ENCODE measurements at places on chromosomes 2 and 18.
A peak's percentile ranks its signal among the peaks of the same experiment; 100 is the strongest.

GRCh38 chr2:143730155-143730952 lies 601.1 kb downstream of the ARHGAP15 start:
- DNase-seq: no peak

DNA sequence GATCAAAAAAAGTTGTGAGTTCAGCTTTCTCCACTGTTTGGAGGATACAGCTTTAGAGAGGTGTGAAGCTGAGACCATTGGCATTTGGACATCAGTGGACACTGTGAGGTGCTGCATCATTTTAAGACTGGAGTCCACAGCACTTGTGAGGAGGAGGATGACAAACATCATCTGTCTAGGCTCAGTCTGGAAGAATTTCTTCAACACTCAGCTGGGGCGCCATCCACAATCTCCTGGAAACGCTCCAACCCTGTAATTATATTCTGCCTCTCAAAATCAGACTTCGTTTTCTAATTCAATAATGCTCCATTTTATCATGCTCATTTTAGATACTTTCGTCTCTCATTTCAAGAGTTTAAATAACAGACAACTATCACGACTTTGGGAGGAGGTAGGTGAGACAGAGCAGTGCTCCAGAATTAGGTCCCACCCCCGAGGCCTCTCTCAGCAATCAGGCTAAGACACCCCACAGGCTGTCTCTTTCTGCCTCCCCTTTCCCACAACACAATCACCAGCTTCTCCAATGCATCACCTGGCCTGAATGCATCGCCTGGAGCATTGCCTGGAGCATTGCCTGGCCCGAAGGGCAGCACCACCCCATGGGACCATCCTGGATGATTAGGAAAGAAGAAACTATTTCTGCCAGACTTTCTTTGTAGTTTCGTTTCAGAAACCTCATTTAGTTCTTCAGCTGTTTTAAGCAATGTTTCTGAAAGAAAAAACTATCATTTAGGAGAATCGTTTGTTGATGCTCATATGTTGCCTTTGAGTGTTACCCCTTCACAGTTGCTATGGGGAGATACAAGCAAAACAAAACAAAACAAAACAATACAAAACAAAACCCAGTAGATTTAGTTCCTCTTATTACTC lies 37.0 kb upstream of the DPP10 start:
- DNase-seq: no peak

- no peak for DNase-seq
These were observed 9.4 kb downstream of the ABCG8 start for GRCh38 chr2:43848214-43848613.

DNA sequence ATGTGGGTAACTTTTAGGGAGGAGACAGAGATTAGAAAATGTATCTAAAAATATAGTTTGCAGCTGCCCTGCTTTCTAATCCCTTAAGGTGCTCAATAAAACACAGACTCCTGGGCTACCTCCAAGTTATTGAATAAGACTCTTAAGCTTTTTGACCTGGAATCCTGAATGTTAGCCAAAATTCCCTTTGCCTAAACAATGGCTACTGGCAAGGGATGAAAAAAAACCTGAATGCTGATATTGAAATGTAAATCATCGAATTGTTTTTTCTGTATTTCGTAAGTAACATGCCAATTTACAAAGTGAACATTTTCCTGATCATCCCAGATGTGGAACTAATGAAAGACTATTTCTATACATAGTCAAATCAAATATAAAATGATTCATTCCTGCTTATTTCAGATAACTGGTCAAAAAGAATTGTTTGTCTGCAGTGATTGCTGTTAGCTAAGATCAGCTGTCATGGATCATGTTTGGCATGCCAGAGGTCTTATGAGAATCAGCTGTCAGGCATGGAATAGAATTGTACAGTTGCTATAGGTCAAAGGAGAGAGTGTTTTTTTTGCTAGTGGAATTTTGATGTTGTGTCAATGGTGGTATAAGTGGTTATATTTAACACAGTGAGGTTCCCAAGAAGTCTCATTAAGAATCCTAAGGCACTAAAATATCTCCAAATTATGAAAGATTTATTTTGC lies 363.6 kb upstream of the CWC22 start:
- DNase-seq: no peak

DNA sequence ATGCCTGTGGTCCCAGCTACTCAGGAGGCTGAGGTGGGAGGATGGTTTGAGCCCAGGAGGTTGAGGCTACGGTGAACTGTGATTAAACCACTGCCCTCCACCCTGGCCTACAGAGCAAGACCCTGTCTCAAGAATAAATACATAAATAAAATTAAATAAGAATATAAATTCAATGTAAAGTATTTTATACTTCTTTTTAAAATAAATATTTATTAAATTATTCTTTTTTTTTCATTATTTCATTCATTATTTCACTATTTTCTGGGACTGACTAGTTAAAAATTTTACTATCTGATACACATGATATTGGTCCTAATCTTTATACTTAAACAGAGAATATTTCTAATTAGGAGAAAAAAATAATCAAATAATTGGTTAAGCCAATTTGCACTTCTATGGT lies 917.6 kb downstream of the ERBB4 start:
- DNase-seq: no peak

DNA sequence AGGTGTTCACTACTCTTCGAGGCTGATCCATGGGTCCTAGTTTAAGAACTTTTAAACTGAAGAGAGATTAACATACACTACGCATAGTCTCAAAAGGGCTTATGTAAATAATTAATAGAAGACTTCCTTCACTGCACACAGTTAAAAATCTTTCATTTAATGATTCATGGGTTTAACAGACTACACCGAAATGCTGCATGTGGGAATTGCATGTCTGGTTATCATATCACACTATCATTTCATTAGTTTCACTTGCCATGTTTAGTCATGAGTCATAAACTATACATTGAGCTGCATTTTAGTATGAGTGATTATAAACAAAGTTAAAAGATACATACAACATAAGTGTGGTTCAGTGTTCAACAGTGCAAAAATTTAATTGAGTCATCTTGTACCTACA lies 31.2 kb downstream of the GLS start:
- no peak for DNase-seq

- DNase-seq: no peak
These were observed 30.2 kb downstream of the CAPN13 start for GRCh38 chr2:30776831-30777635.

DNA sequence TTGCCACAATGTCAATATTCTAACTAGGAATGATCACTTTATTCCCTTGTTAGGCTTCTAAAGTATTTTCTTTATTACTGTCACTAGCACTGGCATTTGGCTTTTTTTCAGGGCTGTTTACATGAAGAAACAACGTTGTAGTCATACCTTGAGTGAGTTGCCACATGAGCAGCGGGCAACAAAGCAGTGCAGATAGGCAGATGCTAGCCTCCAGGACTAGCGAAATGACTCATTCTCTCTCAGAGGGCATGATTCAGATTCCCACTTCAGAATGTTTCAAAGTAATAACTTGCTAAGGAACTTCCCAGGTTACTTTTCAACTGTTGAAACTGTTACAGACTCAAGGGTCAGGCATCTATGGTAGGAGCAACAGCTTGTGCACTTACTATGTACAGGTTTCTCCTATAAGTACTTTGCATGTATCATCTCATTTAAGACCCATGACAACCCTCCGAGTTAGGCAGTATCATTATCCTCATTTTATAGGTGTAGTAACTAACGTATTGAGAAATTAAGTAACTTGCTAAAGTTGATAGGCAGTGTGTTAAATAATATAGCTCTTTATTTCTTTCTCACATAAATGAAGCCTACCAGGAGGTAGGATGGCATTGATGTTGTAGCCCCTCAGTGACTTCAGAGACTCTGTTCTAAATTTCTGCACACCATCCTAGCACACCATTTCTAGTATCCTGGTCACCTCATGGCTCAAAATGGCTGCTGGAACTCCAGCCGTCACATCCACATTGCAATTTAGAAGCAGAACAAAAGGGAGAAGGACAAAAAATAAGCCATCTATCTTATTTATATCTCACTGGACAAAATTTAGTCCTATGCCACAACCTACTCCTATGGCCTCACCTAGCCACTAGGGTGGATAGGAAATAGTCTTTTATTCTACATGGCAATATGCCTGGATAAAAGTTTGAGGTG lies 83.3 kb downstream of the ICOS start:
- DNase-seq: no peak

DNA sequence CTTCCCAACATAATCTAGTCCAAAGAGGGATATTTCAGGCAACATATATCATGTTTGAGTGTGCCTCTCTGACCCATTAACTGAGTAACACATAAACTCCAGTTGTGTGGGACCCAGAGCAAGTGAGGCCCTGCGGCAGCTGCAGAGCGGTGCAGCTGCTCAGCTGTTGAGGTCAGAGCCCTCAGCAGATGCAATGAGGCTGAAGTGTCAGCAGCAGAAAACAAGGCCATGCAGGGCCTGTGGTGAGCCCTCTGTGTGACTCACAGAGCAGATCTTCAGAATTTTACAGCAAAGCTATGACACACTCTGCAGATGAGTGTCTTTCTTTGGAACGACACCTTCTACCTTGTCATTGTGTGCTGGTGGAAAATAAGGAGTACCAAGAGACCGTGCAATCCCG lies 168.5 kb downstream of the CBLN2 start:
- no peak for DNase-seq

GRCh38 chr2:120241684-120242083 lies 11.0 kb upstream of the RALB start:
- DNase-seq: no peak

- no peak for DNase-seq
These were observed 106.9 kb downstream of the B3GNT2 start for GRCh38 chr2:62302631-62303435.

GRCh38 chr18:57429167-57430078 lies 5.8 kb upstream of the ONECUT2 start:
- DNase-seq: no peak

DNA sequence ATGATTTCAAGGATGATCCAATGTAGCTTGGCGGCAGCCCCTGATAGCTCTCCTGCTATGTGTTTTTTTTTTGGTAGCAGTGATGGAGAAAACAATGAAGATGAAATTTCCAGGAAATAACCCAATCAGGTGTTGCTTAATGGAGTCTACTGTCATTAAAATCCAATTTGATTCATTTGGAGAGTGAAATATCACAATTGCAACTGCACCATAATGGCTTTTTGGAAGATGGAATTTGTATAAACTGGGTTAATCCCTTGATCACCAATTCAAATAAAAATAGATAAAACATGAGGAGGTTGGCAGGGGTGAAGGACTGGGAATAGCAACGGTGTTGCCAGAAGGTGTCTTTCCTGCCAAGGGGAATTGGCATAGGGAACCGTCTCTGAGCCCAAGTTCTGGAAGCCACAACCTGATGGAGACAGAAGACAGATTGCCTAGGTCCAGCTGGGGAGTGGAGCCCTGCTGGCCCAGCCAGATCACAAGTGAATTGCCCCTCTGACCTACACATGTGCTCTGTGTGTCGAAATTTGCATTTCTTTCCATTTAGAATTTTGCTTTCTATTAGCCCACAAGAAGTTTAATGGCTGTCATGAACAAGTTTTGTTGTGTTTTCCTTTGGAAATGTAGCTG lies 170.3 kb upstream of the SPRED2 start:
- no peak for DNase-seq

GRCh38 chr2:111071600-111072171 lies 49.0 kb upstream of the BCL2L11 start:
- DNase-seq: no peak

- no peak for DNase-seq
These were observed 618.6 kb downstream of the ZEB2 start for GRCh38 chr2:143901185-143901842.

GRCh38 chr18:70365361-70365760 lies 76.5 kb downstream of the SOCS6 start:
- DNase-seq: no peak

DNA sequence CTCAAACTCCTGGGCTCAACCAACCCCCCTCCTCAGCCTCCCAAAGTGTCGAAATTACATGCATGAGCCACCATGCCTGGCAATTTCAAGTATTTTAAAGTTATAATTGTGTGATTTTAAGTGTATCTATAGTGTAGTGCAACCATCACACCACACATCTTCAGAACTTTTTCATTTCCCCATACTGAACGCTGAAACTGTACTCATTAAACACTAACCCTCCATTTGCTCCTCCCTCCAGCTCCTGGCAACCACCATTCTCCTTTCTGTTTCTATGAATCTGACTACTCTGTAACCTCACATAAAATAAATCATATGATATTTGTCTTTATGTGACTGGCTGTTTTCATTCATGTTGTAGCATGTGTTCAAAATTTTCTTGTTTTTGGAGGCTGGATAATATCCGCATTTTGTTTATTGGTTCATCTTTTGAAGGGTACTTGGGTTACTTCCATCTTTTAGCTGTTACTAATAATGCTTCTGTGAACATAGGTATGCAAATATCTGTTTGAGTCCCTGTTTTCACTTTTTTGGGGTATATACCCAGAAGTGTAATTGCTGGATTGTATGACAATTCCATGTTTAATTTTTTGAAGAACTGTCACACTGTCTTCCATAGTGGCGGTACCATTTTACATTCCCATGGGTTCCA lies 188.2 kb downstream of the PLCL1 start:
- no peak for DNase-seq

- peak; percentile 81 for DNase-seq
These were observed 19.5 kb downstream of the INPP4A start for GRCh38 chr2:98463988-98464771.

DNA sequence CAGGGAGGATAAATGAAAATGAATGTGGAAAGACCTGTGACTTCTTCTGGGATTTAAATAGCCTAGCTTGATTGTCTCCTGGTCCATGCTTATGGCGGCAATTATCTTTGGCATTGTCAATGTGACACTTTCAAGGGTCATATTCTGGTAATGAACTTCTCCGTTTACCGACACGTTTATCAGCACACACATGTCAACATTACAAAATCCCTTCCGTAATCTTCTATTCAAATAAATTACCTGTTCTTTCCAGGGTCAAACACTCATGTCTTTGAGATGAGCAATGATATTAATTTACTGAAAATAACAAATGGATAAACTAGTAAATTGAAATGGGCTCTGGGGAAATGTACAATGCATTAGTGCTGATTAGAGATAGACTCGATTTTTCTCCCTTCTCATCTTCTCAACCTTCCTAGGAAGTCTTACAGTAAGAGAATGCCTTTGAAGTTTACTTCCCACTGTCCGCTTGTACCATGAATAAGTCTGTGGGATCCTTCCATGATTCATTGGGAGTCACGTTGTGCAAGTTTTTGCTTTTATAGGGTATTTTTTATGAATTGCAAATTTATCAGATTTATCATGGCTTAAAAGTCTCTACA lies 646.3 kb upstream of the LRATD1 start:
- DNase-seq: no peak

- DNase-seq: peak; percentile 45
These were observed 180.4 kb downstream of the MBD5 start for GRCh38 chr2:148201075-148202004.

- DNase-seq: peak; percentile 79
These were observed at the start of gene CDH2 for GRCh38 chr18:28176948-28177827. Gene CDH2, minus strand, starts transcription at chr18:28177130. Its CDS starts 108 bp downstream, at chr18:28177022.

DNA sequence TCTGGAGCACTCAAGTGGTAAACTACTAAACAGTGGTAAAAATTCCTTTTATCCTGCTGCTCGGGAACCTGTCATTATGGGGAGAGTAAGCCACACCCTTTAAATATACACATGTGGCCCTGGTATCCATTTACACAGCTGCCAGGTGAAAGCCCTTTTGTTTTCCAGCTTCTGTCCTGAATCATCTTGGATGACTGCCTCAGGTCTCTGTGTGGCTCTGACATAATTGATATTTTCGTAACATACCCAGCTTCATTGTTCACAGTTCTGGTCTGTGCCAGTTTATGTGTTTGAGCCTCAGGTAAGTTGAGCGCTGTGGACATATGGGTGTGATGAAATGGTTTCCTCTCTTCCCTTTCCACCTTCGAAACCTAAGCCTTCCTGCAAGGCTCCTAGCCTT lies 15.7 kb upstream of the TTC39C start:
- no peak for DNase-seq

All from Jurkat, Clone E6-1 (cell line).